ENCODE measurements at places on chromosomes 3 and 15.
A peak's percentile ranks its signal among the peaks of the same experiment; 100 is the strongest.

GRCh38 chr15:70587896-70588567 is 175.3 kb downstream of the UACA start:
- DNase-seq, result no peak

- no peak for DNase-seq
Observed at GRCh38 chr3:126126811-126127431, 43.0 kb upstream of the SLC41A3 start.

DNA sequence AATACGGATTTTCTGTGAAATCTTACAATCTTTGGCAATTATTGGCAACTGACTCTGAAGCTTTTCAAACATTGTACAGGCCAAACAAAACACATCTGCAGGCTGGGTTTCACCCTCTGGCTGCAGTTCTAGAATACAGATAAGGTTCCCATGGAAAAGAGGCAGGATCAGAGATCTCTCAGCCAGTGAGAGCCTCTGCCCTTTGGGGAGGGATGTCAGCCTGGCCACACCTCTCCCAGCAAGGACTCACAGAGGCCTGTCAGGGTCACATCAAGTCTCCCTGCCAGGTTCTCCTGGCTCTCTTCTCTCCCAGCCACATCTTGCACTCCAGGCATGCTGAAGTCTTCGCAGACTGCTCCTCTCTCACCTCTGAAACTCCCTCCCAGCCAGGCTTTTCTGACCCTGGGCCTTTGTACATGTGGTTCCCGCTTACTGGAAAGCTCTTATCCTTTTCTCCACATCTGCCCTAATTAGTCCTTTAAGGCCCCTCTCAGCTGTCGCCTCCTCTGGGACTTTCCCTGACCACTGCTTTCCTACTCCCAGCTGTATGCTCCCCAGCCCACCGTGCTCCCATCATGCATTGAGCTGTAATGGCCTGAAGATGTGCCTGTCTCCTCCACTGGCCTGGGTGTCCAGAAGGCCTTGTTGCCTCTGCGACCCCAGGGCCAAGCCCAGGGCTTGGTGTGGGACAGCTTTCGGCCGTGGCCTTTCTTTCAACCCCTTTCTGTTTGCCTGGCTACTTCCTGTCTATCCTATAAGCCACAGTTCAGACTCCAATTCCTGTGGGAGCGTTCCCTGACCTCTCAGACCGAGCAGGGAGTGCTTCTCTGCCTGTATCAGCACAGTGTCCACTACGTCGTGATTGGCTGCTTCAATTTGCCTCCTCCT is 4.3 kb downstream of the RBP1 start:
- no peak for DNase-seq

GRCh38 chr15:92833106-92833433 is 67.1 kb upstream of the CHD2 start:
- DNase-seq, result no peak

GRCh38 chr3:169827712-169828111 is 15.0 kb upstream of the LRRC34 start:
- DNase-seq, result no peak

DNA sequence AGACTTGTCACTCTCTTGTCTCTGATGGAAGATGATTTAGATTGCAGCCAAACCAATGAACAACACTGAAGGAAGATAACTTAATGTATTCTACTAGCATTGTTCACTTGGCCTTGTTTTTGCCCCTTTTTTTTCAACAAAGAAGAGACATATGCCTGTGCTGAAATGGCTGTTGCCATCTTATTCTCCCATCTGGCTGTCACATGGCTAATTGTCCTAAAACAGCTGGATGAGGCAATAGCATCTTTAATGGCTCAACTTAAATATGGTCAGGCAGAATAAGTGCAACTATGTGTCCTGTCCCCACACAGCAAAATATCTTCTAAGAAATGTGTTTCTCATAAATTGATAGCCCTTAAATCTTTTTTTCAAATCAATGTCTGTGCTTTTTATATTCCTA is 576.9 kb downstream of the TUSC7 start:
- DNase-seq, result no peak

DNA sequence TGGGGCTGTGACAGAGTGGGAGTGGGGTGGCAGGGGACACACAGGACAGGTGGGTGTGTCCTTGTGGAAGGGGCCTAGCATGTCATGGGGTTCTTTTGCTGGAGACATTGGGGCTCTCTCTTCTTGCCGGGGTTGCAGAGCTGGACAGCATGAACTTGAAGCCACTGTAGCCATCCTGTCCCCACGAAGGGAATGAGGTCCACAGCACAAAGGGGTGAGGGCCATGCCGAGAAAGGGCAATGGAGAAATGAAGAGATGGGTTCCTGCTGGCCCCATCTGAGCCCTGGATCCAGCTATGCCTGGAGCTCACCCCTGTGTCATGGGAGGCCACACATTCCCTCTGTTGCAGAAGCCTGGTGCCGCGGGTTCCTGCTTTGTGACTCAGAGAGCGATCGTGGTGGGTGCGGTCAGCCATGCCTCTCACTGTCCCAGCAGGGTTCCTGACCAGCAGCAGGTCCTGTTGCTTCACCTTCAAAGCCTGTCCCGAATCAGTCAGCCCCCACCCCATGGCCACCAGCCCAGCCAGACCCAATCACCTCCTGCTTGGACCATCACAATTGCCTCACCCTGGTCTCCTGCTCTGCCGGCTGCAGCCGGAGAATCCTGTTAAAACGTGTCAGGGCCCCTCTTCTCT is 50.0 kb downstream of the DNAJB8 start:
- no peak for DNase-seq

- no peak for DNase-seq
Observed at GRCh38 chr3:194268654-194269512, 82.2 kb downstream of the CPN2 start.

- peak; percentile 84 for DNase-seq
Observed at GRCh38 chr15:68875377-68876116, 54.8 kb upstream of the SPESP1 start.

- no peak for DNase-seq
Observed at GRCh38 chr3:146747928-146748327, 142.8 kb upstream of the PLSCR5 start.

- DNase-seq, result no peak
Observed at GRCh38 chr3:180563406-180563805, 38.6 kb upstream of the TTC14 start.

GRCh38 chr3:77160931-77161497 is 121.1 kb downstream of the ROBO2 start:
- no peak for DNase-seq

DNA sequence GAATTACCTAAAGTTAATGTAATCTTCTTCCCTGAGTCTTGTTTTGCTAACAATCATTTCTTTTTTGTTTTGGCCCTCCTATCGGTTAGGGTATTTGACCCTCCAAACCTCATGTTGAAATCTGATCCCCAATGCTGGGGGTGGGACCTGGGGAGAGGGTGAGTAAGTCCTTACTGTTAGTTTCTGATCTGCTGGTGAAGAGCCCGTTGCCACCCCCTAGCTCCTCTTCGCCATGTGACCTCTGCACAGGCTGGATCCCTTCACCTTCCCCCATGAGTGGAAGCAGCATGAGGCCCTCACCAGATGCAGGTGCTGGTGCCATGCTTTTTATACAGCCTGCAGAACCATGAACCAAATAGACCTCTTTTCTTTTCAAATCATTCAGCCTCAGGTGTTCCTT is 62.8 kb upstream of the ADCY5 start:
- DNase-seq, result no peak

DNA sequence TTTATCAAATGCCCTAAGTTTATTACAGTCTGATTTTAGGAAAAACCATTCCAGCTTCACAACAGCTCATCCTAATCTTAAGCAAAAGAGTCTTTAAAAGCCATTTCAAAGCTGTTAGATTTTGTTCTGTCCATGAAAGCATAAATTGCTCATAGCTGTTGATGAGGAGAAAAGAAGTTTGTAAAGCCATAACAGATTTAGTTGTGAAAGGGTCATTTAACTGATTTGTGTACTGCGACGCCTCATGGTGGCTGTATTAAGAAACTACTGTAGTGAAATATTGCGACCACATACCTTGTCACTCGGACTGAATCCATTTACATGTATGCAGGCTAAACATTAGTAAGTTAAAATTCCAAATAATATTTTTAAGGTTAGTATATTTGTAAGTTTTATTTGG is 20.9 kb downstream of the BBX start:
- DNase-seq, result no peak

DNA sequence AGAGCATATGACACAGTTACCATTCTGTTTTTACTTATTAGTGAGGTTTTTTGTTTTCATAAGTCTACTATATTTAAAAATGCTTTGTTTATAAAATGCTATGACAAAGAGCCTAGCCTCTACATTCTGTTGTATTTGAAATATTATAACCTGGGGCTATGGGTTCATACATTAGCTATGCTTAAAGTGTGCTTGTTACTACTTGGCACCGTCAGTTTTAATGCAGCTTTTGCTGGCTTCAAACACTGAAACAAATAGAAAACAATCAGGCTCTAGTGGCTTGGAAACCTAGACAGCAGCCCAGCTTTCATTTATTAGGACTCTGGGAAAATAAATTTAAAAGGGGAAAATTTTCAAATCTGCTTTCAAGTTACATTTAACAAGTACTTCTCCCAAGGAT is 635.9 kb downstream of the CADM2 start:
- DNase-seq, result no peak

DNA sequence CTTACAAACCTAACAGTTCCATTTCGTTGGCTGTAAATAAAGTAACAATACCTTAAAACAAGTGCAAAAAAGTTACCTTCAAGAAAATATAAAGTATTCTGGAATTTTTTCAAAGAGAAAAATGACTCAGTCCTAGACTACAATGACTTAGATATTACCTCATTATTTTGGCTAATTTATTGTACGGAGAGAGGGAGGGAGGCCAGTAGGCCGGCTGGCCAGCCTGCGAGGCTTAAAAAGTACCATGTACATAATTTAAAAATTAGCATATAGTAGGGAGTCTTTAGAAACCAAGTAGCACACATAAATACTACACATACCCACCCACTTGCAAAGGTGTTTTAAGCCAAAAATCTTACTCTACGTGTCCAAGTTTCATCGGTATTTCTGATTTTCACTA is 41.9 kb upstream of the MAP4 start:
- no peak for DNase-seq

DNA sequence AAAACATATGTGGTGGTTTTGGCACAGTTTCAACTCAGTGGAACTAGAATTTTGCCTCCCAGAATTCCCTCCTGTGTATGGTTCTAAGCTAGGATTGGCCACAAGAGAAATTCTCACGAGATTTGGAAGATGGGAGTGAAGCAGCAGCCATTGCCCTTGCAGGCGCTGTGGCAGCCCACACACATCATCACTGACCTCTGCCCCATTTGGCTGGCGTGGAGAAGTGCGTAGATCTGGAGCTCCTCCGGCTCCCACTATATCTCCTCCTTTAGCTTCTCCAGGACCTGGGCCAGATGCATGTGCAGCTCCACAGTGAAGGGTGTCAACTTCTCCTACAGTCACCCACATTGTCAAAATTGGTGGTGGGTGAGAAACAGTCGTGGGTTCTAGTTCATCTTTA is 199.6 kb downstream of the EFHB start:
- DNase-seq, result no peak

- DNase-seq, result no peak
Observed at GRCh38 chr3:34919025-34919424, 720.3 kb upstream of the ARPP21 start.

- DNase-seq, result no peak
Observed at GRCh38 chr15:25738171-25738965, 124.8 kb downstream of the ATP10A start.

DNA sequence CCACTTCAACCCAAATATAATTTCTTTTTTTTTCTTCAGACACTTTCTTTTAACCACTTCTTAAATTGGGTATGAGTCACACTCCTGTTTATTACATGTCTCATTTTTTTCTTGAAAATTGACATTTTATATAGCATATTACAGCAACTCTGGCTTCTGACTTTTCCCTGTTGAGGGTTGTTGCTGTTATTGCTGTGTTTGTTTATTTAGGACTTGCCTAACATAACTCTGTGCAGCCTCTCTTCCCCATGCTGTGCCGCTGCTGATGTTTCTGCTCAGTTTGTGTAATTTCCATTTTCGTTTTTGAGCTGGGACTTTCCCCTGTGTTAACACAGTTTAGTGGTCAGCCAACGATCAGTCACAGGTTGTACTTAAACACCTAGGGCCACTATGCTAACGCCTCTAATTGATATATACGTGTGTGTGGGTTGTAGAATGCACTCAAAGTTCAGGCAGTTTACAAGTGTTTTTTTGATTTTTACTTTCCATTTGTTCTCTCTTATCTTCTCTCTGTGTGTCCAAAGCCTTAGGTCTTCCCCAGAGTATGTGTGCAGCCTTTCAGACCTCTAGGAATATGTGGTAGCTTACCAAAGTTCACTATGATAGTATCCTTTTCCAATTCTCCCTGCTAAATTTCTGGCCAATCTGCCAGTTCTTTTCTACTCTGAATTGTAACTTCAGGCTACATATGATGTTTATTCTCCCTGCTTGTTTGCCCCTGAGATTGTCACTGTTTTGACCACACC is 337.2 kb downstream of the ZBTB20 start:
- DNase-seq, result peak; percentile 55

DNA sequence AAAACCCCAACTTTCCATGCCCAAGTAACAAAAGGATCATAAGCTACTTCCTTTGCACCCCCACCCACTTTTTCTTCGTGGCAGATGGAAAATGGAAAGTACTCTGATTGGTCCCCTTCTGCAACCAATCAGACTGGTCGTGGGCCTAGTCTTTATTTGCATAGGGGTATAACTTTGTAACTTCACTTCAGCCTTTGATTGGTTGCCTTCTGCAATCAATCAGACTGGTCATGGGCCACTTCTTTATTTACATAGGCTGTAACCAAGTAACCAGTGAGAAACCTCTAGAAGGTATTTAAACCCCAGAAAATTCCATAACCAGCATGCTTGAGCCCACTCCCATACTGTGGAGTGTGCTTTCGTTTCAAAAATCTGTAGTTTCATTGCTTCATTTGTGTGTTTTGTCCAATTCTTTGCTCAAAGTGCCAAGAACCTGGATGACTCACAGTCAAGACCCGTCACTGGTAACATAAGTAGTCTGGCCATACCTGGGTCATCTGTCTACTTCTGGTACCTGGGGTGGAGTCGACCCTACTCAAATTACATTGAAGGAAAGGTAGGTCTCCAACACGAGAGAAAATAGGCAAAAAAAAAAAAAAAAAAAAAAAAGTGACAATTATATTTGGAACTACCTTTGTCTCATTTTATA is 41.9 kb downstream of the CMTM8 start:
- no peak for DNase-seq

GRCh38 chr3:14256561-14257342 is 78.1 kb downstream of the LSM3 start:
- no peak for DNase-seq

- DNase-seq, result no peak
Observed at GRCh38 chr3:175383813-175384212, 524.7 kb downstream of the NAALADL2 start.

- DNase-seq, result no peak
Observed at GRCh38 chr3:42080453-42080872, 10.7 kb upstream of the TRAK1 start.

- peak; percentile 16 for DNase-seq
Observed at GRCh38 chr3:27253831-27254230, 115.4 kb downstream of the NEK10 start.
